ENCODE measurements at places on chromosomes 1 and 21.

DNA sequence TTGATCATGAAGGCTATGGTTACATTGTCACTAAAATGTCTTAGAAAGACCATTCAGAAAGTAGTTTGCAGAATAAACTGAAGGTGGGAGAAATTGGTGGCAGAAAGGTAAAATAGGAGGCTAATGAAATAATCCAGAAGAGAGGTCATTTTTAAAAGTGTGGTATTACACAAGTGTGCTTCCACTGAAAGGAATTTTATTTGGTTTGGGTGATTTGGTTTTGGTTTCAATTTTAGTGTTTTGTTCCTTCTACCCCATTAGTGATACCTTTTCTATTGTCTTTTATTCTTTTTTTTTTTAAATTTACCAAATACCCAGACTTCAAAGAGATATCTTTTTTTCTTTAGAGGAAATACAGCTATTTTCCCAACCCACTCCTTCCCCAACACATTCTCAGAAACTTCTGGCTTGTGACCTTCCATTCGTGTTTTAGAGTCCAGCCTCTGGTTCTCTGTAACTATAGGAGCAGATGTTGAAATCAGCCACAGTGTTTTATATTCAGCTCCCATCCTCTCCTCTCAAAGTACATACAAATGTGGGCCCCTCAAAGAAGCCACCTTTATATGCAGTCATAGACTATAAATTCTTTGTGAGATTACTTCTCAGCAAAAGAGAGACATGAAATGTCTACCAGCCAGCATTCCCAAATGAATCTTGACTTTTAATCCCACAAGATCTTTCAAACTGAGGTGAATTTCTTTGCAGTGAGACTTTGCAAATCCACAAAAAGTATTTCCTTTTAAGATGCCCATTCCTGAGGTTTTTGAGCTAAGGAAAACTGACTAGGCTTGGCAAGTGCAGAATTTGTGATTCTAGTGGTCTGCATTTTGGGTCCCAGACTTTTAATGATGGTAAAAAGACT, 42.0 kb upstream of the PALMD start:
- no peak for DNase-seq

- DNase-seq, result no peak
These were observed 199.8 kb downstream of the USP25 start for GRCh38 chr21:15929536-15929935.

DNA sequence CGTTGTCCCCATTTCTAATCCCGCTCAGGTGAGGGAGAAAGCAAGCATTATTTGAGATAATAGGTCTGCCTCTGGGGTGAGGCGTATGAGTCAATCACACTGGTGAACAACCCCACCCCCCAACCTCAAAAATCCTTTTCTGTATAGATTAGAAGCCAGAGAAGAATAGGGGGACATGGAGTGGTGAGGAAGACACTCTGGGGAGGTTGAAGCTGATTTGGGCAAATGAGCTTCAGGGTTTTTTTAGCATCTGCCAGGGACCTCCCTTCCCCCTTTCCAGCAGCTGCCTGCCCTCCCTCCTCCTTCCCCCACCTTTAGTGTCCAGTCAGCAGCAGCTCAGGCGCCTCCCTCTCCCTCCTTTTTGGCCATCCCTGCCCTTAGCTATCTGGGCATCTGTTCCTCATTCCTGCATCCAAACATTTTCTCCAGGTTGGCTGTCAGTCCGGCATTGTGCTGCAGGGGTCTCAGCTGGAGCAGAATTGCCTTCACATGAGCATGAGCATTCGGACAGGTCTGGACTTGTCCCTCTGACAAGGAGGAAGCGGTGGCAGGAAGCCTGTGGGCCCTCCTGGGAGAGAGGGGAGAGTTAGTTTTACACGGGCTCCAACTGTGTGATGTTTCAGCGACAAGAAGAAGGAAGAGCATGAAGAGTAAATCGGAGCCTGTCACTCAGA, 30.8 kb upstream of the PTGFRN start:
- DNase-seq, result no peak

DNA sequence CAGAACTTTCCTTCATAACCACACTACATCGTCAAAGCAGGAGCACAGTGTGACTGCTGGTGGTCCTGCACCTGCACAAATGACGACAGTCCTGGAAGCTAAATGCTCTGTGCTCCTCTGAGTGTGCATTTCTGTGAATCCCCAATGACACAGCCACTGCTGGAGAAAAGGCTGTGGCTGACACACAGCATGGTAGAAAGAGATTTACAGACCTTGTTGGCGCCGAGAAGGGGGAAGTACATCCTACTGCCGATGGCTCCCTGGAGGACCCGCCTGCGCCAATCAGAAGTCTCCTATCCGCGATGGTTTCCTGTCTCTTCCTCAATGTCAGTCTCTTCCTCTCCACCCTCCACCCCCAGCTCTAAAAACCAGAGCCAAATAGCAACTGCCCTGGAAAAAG, 115.4 kb upstream of the RAB4A start:
- no peak for DNase-seq

GRCh38 chr1:5746611-5747425, 245.4 kb downstream of the NPHP4 start:
- no peak for DNase-seq

DNA sequence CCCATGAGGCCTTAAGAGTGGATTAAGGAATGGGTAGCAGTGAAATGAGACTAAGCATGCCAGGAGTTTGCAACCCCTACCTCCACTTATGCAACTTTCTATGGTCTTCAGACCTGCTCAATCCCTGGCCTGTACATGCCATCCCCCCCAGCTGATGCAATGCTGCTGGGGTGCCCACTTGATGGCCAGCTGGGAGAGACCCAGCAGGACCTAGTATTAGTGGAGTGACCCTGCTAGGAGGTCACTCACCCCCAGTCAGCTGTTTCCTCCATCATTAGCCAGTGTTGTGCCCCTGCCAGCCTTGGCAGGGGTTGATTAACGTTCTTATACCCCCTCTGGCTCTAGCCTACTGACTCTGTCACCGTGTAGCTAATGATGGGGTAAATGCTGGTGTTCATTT, 236.6 kb downstream of the DYRK1A start:
- no peak for DNase-seq

DNA sequence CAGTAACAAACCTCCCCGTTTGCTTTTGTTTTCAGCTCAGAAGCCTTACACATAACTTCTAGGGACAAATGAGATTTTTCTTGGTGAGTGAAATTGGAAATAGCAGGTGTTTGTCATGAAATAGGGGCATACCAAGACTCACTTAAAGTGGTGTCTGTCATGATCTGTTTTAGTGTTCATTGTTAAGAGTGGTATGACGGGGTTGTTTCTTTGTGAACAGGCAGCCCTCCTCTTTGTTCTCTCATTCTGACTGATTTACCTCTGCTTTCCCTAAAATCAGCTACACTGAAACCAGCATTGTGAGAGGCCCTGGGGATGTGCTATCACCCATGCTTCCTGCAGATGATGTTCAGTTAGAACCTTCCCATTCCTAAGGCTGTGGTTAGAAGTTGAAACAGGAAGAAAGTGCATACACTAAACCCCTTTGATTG, 2.5 kb upstream of the ERO1B start:
- DNase-seq, result no peak

- DNase-seq, result no peak
These were observed 21.4 kb upstream of the PLEKHG5 start for GRCh38 chr1:6512908-6513280.

DNA sequence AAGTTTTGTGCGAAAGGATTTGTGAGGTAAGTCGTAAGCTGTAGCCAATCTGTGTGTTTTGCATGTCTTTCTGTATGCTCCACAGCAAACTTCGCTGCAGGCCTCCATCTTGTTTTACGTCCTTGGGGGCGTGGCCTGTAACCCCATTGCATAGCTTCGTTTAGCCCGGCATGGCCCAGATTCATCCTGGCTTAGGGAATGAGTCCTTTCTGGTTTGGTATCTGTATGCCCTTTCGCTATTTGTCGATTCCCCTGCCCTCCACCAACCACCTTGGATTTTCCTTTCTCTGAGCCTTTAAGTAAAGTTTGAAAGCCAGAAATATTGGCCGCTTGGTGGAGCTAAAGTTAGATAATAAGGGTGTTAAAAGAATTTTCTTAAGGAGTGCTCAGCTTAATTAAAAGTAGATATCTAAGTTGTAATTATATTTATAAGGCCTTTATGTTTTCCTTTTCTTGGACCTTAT, 1.1 kb downstream of the THEM4 start:
- DNase-seq, result no peak

- no peak for DNase-seq
These were observed 22.9 kb upstream of the FAM20B start for GRCh38 chr1:179002552-179003345.

DNA sequence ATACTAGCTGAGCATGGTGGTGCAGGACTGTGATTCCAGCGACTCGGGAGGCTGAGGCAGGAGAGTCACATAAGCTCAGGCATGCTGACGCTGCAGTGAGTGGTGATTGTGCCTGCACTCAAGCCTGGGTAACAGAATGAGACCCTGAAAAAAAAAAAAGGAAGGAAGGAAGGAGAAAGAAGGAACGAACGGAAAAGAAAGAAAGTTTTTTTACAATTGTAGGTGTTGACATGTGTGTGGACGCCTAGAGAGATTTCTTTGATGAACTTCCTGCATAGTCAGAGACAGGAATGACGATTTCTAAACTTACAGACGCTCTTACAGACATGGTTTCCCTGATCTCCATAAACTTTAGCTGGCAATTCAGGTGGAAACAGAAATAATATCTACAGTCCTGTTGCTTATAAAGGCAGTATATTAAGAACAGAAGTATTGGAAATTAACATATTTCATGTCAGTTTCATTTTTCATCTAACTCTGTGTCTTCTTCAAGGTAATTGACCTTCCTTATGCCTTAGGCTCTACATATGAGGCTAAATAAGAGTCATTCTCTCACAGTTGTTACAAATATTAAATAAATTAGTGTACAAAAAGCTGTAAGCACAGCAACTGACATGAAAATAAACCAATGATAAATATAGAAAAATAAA, 4.1 kb downstream of the SAMSN1 start:
- DNase-seq, result no peak

GRCh38 chr1:157217486-157217885, 79.3 kb upstream of the ETV3 start:
- DNase-seq, result no peak

DNA sequence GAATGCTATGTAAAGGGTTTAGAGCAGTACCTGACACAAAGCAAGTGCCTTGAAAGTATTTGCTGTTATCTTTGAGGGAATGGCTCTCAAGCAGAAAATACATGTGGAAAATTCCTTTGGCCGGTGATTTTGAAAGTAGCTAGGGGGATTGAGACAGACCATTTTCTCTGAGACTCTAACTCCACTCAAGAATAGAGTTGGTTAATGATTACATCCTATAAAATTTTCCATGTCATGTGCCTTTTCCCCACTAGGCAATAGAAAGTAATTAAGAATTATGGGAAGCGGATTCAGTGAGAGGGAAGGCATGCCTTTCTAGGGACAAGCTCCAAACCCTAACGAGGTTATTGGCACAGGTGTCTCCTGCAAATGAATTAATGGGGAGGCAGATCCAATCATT, 276.0 kb downstream of the GPATCH2 start:
- DNase-seq, result no peak

DNA sequence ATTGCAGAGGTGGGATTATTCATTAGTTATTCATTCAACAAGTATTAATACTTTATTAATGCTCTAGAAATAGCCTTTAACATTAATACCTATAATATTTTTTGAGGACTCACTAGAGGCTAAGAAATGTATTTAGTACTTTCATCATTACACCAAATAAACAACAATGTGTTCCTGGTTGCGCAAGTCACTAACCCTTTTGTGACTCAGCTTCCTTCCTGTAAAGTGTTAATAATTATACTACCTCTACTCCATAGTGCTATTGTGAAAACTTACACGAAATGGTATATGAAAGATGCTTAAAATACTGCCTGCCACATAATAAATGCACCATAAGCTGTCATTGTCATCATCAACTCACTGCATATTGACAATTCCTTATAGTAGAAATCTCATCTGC, 431.0 kb downstream of the DPYD start:
- no peak for DNase-seq

GRCh38 chr1:46615735-46616134, 876 bp downstream of the MOB3C start:
- DNase-seq, result no peak

DNA sequence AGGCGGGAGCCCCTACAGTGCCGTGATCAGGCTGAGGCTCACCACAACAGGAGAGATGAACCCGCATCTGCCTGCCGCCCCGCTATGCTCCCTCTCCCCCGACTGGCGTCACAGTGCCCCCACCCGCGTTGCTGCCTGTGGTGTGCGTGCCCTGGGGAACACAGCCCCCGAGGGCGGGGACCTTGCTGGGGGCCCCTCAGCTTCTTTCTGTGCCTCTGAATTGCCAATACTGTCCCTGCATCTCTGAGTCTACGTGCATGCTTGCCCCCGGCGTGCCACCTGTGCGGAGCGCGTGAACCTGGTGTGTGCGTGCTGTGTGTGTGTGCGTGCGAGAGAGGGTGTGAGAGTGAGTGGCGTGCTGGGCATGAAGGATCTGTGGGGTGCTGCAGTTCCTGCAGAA, 10.3 kb downstream of the PARS2 start:
- no peak for DNase-seq

GRCh38 chr1:156368889-156369684, at the start of gene RHBG:
Gene RHBG, plus strand, starts transcription at chr1:156369211. Its CDS starts 39 bp downstream, at chr1:156369250.
- DNase-seq, result no peak

GRCh38 chr1:245589906-245590305, 435.1 kb downstream of the KIF26B start:
- no peak for DNase-seq

DNA sequence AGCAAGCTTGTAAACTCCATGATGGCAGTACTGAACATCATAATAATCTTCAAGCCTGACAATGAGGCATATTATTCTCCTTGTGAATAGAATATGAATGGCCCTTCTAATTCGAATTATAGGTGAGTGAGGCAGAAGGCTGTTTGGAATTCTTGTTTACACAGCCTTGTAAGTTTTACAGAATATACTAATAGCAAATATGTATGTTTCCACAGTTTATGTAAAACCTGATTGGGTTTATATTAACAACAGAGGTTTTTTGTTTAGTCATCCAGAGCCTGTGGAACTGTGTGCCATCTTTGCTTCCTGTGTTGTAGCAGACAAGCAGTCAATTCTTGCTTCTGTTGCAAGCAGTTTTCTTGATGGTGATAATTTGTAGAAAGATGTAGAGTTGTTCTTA, 8.0 kb downstream of the OSBPL9 start:
- DNase-seq, result no peak

GRCh38 chr1:109933856-109934711, 23.4 kb downstream of the CSF1 start:
- no peak for DNase-seq

DNA sequence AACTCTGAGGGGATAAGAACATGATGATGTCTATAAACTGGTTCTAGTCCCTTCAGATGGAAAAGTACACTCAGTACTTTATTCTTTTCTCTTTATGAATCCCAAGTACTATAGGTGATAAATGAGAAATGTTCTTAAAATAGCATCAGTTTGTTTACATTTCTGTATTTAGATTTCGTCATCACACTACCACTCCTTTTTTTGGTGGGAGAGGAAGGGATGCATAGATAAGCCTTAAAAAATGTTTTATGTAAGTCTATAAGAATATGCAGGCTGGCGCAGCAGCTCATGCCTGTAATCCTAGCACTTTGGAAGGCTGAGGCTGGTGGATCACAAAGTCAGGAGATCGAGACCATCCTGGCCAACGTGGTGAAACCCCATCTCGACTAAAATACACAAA, 144.8 kb downstream of the USP25 start:
- no peak for DNase-seq

GRCh38 chr1:203120325-203121153, 7.0 kb upstream of the ADORA1 start:
- no peak for DNase-seq

Measured in AG04449 (cell line).